ENCODE measurements at places on chromosomes 7 and 10. TPM values are rescaled to one million over a fixed set of nuclear protein-coding genes. Genes with fewer than 3 reads are reported as not detected.

Gene SPDYE2B
- polyA plus RNA-seq = 4.6 TPM

- no peak for DNase-seq
Measured at GRCh38 chr10:83666762-83667161, 472.5 kb upstream of the GHITM start.

DNA sequence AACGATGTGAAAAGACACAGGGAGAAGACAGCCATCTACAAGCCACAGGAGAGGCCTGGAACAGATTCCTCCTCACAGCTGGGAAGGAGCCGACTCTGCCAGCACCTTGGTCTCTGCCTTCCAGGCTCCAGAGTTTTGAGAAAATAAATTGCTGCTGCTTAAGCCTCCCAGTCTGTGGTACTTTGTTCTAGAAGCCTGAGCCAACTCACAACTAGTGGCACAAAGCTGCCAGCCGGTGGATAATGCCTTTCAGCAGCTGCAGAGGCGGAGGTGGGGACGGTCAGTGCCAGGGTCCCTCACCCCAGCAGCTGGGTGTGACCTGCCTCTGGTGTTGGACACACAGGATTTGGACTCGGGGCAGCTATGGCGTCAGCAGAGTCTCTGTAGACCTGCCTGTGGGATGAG, 255.4 kb upstream of the PITRM1 start:
- no peak for DNase-seq

Gene PIK3CG
- 10.4 TPM for polyA plus RNA-seq

- DNase-seq = no peak
Measured at GRCh38 chr10:103915796-103916195, 2.2 kb downstream of the STN1 start.

Gene ACHE
- polyA plus RNA-seq = 108 TPM

Gene CRYGN
- polyA plus RNA-seq = not detected
